Progenitor cell of endocrine pancreas (in vitro differentiated cells): ENCODE measurements at places on chromosomes 2 and 18. TPM values are rescaled to one million over a fixed set of nuclear protein-coding genes. Genes with fewer than 3 reads are reported as not detected.

DNA sequence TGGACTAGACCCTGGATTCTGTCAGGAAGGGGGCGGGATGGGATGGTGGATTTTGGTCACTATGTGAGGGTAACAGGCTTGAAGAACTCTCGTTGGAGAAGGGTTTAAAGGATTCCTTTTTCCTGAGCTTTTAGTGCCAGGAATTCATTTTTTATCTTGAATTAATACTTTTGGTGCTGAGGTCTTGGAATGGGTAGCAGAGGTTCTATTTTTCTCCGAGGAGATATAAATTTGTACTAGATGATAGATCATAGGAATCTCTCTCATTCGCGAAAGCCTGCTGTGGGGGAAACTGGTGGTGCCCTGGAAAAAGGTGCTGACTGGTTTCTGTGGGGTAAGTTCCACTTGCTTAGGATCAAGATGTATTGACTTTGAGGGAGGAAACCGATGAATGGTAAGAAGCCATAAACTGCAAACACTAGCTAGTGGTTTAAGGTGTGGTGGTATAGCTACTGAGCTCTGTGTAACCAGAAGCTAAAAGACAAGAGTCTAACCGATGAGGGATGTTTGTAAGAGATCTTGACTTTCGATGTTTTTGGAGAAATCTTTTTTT lies 706 bp downstream of the AGPS start:
- no peak for DNase-seq

SPATA3 gene
- not detected in 2 replicates for total RNA-seq

DYNAP gene
- not detected in 2 replicates for total RNA-seq

- DNase-seq = no peak
These were observed 82.8 kb downstream of the ASXL3 start for GRCh38 chr18:33660696-33661310.

GRCh38 chr2:9152975-9153642 lies 53.5 kb upstream of the ASAP2 start:
- no peak for DNase-seq

GRCh38 chr2:226828191-226828590 lies 7.7 kb upstream of the RHBDD1 start:
- no peak for DNase-seq

DNA sequence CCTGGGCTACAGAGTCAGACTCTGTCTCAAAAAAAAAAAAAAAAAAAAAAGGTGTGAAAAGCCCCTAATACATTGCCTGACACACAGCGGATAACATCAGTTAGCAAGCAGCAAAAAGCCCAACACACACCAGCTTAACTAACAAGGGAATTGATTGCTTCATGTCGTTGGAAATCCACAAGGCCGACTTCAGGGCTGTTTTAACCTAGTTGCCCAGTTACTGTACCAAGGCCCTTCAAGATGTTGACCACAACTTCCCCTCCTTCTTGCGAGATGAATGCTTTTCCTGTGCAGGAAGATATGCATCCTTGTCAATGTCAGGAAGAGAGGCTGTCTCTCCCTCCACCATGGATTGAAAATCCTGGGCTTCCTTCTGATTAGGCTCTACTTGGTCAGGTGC lies 202.9 kb downstream of the MIB1 start:
- no peak for DNase-seq

UGT1A5 gene
- total RNA-seq = not detected in 2 replicates

- DNase-seq = no peak
These were observed 14.9 kb downstream of the VAPA start for GRCh38 chr18:9928646-9929259.

DNA sequence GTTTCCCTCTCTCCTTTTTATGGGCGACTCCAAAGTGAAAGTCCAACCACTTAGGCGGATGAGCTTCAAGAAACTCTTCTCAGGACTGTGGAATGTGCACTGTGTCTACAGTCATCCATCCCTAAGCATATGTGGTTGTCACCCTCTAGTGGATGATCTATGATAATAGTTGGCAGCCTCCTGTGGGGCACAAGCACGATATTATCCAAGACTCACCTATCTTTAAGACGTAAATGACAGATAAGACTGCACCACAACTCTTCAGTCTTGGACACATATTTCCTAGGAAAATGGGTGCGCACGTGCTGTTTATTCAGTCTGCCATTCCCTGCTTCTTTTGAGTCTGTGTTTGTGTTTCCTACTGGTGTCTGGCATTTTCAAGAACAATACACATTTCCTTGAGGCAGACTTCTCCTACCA lies 145.5 kb upstream of the CTAGE1 start:
- no peak for DNase-seq

DNA sequence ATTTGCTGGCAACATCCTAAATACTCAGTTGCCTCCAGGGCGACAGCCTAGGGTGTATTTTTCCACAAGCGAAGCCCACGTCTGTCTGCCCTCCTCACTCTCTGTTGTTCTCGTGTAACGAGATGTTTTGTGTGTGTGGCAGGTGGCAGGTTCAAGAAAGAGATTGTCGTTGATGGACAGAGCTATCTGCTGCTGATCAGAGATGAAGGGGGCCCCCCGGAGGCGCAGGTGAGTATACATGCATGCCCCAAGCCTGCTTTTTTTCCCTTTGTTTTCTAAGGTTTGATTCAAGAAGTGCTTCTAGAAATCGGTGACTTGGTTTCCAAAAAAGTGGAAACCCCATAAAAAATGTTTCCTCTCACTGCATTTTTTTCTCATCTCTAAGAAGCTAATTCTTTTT lies 247.0 kb downstream of the AGAP1 start:
- DNase-seq = no peak

DNA sequence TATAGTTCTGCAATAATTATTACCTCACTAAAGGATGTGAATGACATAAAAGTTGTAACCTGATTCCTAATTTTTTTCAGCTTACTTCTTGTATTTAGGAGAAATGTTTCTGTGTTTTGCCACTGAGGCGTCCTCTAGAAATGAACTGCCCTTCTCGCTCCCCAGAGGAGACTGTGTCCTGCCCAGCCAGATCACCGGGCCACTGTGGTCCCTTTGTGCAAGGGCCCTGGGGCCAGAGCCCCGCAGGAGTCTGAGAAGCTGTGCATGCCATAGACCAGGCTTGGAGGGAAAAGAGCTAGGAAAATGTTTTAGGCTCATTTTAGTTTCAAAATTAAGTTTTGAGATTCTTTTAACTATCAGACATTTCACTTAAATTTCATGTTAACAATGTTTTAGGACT lies 31.1 kb upstream of the LDLRAD4 start:
- DNase-seq = no peak

- DNase-seq = no peak
These were observed 21.4 kb upstream of the SPIRE1 start for GRCh38 chr18:12679183-12679786.

AMER3 gene
- total RNA-seq = 6.4 and 7.0 TPM in 2 replicates

AQP12B gene
- not detected in 2 replicates for total RNA-seq

GRCh38 chr2:189566046-189566445 lies 14.5 kb downstream of the SLC40A1 start:
- no peak for DNase-seq

DNA sequence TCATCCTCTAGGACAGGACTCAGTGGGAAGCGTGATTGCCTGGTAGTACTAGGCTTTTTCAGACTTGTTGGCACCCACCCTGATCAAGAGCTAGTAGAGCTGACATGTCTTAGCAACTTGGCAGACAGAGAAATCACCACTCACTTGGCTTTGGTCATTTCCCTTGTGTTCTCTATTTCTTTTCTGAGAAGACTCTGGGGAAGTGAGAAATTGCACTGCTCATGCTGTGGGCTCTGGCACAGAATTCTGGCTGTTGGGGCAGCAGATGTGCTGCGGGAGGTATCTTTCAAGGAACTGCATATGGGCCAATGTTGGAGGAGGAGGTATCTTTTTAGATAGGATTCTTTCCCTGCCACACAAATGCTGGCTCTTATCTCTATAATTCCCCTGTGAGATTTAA lies 529.1 kb upstream of the MEX3C start:
- DNase-seq = no peak

PID1 gene
- total RNA-seq = 0.27 and 0.34 TPM in 2 replicates

- no peak for DNase-seq
These were observed 298.7 kb upstream of the MGAT5 start for GRCh38 chr2:133955169-133955568.

DNA sequence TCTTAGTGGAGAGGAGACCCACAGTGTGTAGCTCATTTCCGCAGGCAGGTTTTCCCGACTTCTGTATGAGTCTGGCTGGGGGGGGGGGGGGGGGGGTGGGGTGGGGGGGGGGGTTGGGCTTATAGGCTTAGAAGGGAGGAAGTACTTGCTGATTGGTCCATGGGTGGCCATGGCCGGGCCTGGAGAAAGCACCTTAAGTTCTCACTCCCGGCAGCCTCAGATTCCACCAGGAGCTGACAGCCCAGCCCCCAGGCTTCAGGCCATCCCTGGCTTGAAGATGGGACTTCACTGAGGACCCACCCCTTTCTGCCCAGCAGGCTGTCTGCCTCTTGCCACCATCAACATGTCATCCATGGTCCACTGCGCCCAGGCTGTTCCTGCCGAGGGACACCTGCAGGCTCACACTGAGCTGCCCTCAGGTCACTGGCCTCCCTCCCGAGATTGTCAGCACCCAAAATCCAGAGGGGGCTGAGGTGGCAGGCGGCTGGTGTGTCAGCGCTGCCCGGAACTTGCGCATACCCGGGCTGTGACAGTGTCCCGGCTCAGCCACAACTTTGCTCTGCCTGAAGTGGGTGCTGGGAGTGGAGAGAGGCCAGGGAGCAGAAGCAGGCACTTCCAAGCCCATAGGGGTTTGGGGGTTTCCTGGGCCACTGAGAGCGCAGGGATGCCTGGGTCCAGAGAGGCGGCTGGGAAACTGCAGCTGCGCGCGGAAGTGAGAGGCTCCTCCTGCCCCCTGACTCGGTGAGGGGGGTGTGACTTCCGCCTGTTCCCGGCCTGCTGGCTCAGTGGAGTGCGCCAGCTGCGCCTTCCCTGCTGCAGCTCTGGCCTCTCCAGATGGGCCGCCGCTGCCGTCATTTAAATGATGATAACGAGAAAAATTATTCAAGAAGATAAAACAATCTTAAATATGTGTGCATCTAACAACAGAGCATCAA lies 256.1 kb downstream of the RPRM start:
- no peak for DNase-seq

GRCh38 chr2:158378926-158379325 lies 77.6 kb downstream of the CCDC148 start:
- no peak for DNase-seq

- DNase-seq = no peak
These were observed 8.5 kb downstream of the HS6ST1 start for GRCh38 chr2:128310094-128310716.

DNA sequence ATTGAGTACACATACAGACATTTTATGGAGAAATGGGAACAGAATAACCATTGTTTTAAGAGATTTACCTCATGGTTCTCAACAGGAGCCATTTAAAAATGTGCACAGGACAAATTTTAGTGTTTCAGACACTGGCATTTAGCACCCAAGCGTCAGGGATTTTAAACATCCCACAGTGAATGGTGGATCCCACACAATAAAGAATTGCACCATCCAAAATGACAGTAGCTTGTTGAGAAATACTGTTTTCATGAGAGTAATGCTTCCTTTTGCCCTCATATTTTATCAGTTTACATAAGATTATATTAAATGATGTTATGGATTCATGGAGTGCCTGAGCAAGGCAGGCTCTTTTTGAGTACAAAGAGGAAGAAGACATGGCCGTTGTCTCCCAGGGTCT lies 54.0 kb downstream of the MFSD6 start:
- no peak for DNase-seq

GRCh38 chr2:144211826-144212225 lies 308.1 kb downstream of the ZEB2 start:
- DNase-seq = no peak

GRCh38 chr18:32919799-32920198 lies 147.0 kb upstream of the KLHL14 start:
- DNase-seq = peak; percentile 11

- DNase-seq = no peak
These were observed 19.1 kb downstream of the BCL2L11 start for GRCh38 chr2:111139637-111140317.

DNA sequence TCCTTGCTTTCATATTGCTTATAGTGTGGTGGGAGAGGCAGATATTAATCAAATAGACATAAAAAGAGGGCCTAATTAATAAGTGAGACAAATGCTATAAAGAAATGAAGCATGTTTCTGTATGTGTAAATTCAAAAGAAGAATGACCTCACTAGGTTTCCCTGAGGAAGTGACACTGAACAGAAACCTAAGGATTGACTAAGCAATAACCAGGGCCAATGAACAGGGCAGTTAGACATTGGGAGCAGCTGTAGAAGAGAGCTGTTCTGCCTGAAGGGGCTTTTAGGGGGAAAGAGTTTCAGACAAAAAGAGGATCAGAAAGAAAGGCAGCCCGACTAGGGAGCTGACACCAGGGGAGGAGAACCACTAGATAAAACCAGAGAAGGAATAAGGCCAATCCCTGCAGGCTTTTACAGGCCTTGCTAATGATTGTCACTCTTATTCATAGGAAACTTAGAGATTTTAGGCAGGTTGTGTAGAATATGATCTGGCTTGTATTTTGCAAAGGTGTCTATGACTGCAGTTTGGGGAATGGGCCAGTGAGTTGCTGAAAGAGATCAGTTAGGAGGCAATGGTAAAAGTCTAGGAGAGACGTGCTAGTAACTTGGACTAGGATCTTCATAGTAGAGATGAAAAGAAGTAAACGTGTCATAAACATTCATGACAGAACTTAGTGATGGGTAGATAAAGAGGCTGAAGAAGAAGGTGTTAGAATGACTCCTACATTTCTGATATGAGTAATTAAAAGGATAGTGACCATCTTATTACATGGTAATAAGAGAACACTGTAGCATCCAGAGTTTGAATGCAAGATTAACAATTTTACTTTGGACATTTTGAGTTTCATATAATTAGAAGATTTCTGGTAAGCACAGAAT lies 26.8 kb upstream of the NABP1 start:
- DNase-seq = no peak

DNA sequence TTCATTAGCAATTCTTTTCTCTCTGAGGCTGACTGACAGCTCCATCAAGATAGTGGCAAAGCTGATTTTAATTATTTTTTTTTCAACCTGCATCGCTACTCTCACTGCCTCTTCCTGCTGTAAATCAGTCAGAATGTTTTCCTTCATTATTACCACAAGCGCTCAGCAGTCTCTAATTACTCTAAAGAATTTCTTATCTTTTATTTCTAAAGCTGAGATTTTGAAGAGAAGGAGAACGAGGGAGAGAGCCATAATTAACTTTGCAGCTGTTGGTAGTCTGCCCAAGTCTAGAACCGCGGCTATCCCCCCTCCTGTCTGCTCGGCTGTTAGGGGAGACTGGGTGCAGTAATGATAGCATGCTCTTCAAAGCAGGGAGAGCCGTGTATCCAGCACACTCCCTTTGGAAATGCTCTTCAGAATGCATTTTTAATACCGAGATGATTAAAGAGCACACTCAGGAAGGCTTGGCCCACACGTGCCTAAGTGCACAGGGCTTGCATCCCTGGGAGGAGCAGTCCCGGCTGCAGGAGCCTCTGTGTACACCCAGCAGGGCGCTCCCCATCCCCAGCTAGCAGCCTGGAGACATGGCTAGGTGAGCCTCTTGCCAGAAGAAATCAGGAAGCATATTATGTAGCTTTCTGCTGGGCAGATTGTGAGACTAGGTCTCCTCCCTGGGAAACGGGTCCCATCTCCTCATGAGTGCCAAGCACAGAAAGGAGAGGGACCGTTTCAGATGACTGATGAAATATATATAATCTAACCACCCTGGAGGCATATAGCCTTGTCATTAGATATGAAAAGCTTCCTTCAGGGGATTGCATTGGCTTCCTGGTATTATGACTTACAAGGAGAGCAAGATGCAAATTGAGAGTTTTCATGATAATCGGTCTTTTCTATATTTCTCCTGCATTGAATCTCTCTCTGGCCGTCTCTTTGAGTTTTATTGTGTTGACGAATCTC lies 555.2 kb downstream of the CMPK2 start:
- DNase-seq = no peak

CCDC178 gene
- total RNA-seq = 0.60 TPM in 1 of 2 replicates, not detected in the other
